HCEC 1CT (cell line): ENCODE measurements at places on chromosomes 1 and 21.

GRCh38 chr1:101540161-101540560, 303.3 kb downstream of the S1PR1 start:
- no peak for DNase-seq

- DNase-seq, result no peak
Observed at GRCh38 chr1:53110370-53111072, 31.9 kb downstream of the SLC1A7 start.

- DNase-seq, result no peak
Observed at GRCh38 chr21:18529254-18529653, 125.7 kb upstream of the TMPRSS15 start.

GRCh38 chr1:87806379-87807094, 477.9 kb downstream of the LMO4 start:
- DNase-seq, result no peak

- DNase-seq, result no peak
Observed at GRCh38 chr1:92663775-92664174, 121.1 kb downstream of the EVI5 start.

DNA sequence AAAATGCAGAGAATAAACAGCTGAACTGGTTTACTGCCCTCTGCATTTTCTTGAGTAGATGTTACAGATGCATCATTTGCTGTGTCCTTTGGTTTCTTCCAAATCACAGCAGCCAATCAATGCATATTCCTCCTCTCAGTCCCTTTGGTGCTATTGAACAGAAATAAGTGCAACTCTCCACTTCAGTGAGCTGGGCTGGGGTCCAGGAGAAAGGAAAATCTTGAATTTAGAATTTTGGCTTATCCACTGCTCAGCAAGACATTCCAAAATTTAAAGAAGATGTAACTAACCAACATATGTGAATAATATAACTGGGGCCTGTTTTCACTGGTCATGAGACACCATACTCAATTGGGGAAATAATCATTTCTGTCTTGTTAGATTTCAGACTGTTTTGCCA, 39.2 kb downstream of the PRMT6 start:
- no peak for DNase-seq

GRCh38 chr1:66269222-66269621, 264.7 kb upstream of the SGIP1 start:
- DNase-seq, result no peak

- DNase-seq, result peak; percentile 31
Observed at GRCh38 chr21:37821786-37822450, 94.3 kb downstream of the KCNJ6 start.

DNA sequence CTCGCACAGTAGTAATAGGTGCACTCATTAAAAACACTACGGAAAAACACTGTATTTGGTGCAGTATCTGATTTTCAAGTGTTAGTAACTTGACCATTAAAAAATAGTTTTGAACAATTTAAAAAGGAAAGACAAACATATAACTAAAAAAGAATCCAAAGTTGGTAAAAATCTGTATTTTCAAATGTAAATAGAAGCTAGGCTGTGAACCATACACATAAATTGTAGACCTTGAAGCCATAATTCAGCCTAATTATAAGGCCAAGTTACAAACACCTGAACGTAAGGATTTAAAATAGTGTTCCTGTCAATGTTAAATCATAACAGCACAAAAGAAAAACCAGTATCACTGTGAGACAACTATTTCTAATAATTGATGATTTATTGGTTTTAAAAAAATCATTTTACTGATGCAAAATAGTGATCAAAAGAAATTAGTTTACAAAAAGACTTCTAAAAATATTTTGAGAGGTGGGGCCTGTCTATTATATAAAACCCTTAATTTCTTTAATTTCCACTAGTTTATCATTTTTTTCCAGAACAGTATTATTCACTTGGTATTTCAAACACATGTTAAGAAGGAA, 4.5 kb downstream of the IRF2BP2 start:
- no peak for DNase-seq

DNA sequence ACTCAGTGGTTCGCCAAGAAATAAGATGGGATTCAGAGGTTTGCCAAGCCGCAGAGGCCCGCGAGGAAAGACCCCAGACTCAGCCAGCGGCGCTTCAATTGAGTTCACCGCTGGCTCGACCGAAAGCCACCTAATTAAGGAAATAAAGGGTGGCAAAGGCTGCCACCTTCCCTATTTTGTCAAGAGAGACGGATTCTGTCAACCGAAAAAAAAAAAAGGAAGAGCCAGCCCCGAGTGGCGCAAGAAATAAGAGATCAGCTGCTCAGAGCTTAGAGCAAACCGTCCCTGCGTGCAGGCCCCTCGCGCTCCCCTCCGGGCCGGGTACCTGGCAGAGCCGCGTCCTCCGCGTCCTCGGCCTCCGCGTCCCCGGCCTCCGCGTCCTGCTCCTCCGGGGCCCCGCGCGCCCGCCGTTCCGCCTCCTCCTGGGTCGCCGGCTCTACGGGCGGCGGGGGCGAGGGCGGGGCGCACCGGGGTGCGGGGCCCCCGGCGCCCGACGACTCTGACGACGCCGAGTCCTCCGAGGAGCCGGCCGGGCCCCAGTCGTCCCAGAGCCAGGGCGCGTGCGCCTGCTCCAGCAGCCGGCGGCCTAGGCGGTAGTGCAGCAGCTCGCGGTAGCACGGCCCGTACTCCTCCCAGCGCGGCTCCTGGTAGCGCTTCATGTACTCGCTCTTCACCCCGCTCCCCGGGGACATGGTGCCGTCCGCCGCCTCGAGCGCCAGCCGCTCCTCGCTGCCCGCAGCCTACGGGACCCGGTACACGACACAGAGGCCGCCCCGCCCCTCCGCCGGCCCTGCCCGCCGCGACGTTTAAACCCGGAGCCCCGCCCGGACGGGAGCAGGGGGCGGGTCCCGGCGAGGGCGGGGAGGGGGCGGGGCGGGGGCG, 832 bp downstream of the CCSAP start:
- DNase-seq, result peak; percentile 72

- DNase-seq, result peak; percentile 73
Observed at GRCh38 chr1:23544444-23545389, 13.7 kb upstream of the E2F2 start.

- no peak for DNase-seq
Observed at GRCh38 chr1:54396261-54396933, 9.8 kb downstream of the SSBP3 start.

GRCh38 chr1:60825593-60825992, 256.8 kb upstream of the NFIA start:
- DNase-seq, result no peak

GRCh38 chr1:237448042-237448441, 406.1 kb downstream of the RYR2 start:
- DNase-seq, result no peak

DNA sequence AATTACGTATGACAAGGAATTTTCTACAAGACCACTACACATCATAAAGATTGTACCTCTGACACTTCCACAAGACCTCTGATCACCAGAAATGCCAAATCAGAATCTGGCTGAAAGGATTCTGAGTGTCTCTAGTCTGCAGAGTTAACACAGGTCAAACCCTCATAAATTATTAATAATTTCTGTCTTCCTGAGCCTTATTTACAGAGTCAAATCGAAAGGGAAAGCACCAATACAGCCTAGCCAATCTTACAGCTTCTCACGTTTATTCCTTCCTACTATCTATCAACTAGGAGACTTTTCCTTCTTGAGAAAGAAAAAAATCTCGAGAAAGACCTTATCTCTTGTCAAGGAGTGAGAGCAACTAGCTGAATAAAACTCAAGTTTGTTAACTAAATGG, 2151.6 kb downstream of the MRPL39 start:
- DNase-seq, result no peak

- DNase-seq, result no peak
Observed at GRCh38 chr1:234148350-234148749, 224.9 kb upstream of the COA6 start.

- no peak for DNase-seq
Observed at GRCh38 chr21:43361493-43362296, 65.2 kb downstream of the SIK1 start.

GRCh38 chr21:33412832-33413519, 9.8 kb downstream of the IFNGR2 start:
- DNase-seq, result no peak

GRCh38 chr1:66938613-66939012, 13.8 kb downstream of the MIER1 start:
- DNase-seq, result peak; percentile 58

DNA sequence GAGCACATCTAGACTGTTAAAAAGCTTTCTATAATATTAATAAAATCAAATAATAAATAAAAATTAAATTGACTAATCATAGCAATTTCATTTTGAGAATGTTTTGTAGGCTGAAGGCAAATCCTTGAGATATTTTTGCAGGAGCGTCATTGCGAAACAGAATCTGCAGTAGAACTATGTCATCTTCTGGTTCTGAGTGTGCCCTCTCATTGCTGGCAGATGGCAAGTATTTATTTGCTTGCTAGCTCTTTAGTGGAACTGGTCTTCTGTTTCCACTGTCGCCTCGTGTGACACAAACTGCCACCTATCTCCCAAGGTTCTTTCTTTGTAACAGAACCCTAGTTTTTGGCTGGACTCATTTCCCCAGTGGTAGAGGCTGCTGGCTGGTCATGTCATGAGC, 19.0 kb upstream of the IRF2BP2 start:
- no peak for DNase-seq

DNA sequence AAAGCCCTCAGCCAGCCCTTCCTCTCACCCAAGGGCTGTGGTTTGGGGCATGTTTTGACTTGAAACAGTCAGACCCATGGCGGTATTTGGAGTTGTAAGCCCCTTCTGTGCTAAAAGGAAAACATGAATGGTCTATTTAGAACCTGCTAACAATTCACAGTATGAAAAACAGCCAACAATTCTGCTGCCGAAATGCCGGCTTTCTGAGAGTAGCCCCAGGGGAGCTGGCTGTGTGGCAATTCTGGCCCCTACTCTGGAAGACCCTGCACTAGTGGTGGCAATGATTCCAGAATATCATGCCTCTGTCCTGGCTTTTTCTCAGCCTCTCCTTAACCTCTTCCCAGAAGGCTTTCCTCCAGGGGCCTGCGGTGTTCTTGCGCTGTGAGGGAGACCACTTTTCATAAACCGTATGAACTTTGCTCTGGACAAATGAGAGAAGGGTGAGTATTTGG, 118.7 kb downstream of the EDEM3 start:
- DNase-seq, result no peak

DNA sequence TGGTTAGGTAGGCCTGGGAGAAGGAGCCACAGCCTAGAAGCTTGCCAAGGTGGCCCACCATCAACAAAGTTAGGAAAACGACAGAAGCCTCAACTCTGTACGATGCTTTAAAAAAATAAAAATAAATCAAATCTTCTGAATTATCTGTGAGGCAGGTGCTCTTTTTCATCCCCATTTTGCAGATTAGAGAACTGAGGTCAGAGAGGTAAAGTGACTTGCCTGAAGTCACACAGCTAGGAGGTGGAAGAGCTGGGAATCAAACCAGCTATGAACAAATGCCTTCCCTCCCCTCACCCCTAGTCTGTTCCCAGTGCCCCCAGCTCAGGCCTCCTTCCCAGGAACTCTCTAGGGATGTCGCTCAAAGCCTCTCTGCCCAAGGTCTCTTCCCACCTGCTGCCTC, 30.4 kb downstream of the EPHA2 start:
- DNase-seq, result no peak

GRCh38 chr1:233518344-233518743, 95.6 kb upstream of the KCNK1 start:
- no peak for DNase-seq

DNA sequence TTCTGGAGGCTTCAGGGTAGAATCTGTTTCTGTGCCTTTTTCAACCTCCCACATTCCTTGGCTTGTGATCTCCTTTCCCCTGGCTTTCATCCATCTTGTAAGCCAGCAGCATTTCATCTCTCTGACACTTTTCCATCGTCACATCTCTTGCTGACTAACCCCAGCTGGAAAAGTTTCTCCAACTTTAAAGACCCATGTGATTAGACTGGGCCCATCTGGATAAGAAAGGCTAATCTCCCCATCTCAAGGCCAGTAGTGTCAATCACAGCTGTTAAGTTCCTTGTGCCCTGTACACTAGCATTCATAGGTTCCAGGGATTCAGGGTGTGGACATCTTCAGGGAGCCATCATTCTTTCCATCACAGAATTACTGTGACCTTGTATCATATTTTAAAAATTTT, 452.1 kb downstream of the TTLL7 start:
- DNase-seq, result no peak

GRCh38 chr1:26122988-26123973, 11.7 kb downstream of the PDIK1L start:
- DNase-seq, result peak; percentile 74

DNA sequence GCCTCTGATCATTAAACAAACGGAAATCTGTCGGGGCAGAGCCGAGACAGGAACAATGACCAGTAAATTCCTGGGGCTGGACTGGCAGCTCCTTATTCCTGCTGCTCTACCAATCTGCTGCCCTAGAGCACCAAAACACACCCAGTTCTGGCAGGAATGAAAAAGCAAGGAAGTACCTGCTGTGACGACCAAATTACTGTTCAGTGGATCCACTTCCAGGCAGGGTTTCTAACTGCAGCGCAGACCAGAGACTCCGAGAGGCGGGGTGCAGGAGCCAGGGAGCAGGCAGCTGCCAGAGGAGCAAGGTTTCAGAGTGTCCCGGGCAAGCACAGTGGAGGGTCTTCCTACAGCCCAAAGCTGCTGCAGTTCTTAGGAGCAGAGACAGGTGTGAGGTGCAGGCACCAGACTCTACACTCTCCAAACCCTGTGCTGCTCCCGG, 32.4 kb downstream of the KANK4 start:
- DNase-seq, result no peak

DNA sequence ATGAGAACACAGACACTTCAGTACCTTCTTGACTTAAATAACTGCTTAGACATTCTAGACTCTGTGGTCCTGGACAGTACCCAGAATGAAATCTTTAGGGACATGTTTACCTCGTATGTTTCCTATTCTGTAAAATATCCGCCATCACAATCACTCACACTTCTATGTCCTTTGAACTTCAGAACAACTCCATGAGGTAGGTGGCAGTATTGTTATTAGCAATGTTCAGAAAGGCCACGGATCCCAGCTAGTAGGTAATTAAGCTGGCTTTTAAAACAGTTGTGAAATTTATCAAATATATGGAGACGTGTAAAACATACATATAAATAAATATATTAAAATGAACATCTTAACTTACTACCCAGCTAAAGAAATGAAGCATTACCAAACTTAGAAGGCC, 83.4 kb downstream of the CACHD1 start:
- DNase-seq, result no peak

DNA sequence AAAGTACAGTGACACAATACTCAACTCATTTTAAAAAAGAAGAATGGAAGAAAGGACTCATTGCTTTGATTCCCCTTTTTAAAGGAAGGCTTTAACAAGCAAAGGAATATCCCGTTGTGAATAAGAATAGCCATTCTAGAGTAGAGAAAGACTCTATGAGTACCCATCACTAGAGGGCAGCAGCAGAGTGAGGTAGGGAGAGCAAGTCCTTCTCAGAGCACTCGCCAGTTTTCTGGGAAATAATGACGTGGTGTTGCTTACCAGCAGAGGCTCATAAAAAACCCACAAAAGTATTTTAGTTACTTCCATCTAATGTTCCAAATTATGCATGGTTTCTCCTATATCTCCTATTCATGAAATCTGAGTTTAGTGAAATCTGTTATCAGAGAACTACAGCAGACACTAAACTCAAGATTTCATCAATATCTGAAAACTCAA, 74.6 kb downstream of the USP24 start:
- peak; percentile 80 for DNase-seq

GRCh38 chr1:155933591-155934096, 569 bp downstream of the KHDC4 start:
- no peak for DNase-seq
